ENCODE measurements at places on chromosomes 3 and 15. TPM values are rescaled to one million over a fixed set of nuclear protein-coding genes. Genes with fewer than 3 reads are reported as not detected.

The HDDC3 gene
- 17.2 TPM for total RNA-seq

DNA sequence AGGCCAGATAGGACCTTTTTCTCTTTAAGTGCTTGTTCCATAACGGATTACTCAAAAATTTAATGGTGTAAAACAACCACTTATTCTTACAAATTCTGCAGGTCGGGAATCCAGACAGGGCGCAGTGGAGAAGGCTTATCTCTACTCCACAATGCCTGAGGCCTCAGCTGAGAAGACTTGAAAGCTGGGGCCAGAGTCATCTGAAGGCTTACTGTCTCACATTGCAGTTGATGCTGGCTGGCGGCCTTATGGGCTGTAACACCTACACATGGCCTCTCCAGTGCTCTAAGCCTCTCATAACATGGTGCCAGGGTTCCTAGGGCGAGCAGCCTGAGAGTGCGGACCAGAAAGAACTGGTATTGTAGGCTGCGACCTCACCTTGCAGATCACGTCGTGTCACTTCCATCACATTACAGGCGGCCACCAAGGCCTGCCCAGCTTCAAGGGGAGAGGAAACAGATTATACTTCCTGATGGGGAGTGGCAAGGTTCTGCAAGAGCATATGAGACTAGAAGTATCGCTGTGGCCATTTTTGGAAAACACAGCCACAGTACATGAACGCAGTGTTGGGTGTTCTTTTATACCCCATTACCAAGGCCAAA lies 32.4 kb downstream of the CMTM7 start:
- DNase-seq = no peak

- DNase-seq = no peak
These were observed 233.7 kb downstream of the OCA2 start for GRCh38 chr15:27865323-27865922.

- no peak for DNase-seq
These were observed 39.3 kb downstream of the MEGF11 start for GRCh38 chr15:66214246-66214645.

- peak; percentile 75 for DNase-seq
These were observed 783 bp downstream of the RNF168 start for GRCh38 chr3:196502775-196503195.

The DUOX1 gene
- 2.4 TPM for total RNA-seq
